ENCODE measurements at places on chromosomes 2 and 18.
A peak's percentile ranks its signal among the peaks of the same experiment; 100 is the strongest.

DNA sequence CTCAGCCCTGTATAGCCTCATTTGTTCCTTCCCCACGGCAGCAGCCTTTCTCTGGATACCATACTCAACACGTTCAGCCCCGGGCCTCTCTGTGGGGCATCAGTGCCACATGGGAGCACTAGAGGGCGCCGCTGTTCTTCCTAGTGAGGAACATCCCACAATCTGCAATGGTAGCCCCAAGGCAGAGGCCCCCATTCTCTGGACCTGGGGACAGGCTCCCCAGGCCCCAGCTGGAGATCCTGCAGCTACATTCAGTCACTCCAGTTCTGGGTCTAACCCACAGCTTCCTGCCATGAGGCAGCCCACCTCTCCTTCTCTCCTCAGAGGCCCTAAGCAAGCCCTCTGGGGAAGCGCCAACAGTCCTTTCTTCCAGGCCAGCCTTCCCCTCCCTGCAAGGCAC is 14.2 kb upstream of the SFXN5 start:
- DNase-seq, result peak; percentile 93

GRCh38 chr2:100278986-100279385 is 43.3 kb downstream of the LONRF2 start:
- DNase-seq, result no peak

GRCh38 chr2:101264360-101264939 is 11.8 kb downstream of the CNOT11 start:
- DNase-seq, result no peak

DNA sequence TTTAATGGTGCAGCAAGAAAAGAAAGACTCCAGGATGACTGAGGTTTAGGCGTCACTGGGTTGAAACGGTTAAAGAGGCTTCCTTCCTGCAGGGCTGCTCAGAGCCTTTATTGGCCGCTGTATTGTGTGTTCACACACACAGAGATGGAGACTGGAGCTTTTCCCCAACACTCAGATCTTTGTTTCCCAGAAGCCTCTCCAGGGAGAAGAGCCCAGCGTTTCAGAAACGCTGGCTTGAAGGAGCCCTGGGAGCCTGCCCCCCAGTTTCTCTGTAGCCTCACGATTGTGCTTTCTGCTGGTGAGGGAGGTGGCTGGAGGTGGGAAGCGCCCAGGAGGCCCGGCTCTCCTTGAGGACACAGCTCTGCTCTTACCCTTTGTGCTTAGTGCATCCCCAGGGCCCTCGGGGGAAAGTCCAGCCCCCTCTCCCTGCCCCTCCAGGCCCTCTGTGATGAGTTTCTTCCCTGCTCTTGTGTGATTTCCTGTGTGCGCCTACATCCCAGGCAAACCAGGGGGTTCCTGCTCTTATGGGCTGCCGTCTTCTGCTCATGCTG is 37.1 kb downstream of the RRM2 start:
- DNase-seq, result no peak

DNA sequence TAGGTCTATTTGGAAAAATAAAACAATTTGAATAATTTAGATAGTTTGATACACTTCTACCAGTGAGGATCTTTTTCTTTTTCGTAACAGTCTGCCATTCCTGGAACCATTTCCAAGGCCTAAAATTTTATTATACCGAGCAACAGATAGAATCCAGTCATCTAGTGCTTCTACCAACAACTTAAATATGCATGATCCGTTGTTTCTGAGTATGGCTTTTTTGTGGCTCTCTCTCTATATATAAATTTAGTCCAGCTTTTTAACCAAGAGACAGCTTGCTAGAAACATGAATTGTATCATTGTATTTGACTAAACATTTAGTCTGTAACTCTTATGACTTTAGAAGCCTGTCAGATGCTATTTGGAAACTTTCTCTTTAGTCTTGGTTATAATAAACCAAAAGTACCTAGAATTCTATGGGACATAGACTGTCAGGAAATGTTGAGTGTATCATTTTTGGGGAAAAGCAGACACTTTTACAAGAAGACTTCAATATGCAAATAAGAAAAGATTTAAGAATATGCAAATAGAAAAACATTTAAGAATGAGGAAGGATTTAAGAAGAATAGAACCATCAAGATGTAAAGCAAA is 161.4 kb downstream of the ZEB2 start:
- no peak for DNase-seq

DNA sequence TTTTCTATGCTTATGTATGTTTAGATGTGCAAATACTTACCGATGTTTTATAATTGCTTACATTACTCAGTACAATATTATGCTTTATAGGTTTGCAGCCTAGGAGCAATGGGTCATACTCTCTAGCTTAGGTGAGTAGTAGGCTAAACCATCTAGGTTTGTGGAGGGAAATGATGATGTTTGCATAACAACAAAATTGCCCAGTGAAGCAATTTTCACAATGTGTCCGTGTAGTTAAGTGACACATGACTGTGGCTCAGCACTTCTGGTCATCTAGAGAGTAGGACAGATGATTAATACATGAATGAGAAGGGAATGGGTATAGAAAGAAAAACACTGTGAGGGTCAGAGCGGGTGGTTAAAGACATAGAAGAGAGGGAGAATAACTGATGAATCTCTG is 2116.2 kb upstream of the PIK3C3 start:
- DNase-seq, result no peak

GRCh38 chr2:166458674-166459073 is 35.4 kb downstream of the SCN7A start:
- no peak for DNase-seq

GRCh38 chr2:162074632-162074895 is 549 bp upstream of the DPP4 start:
- no peak for DNase-seq

- DNase-seq, result no peak
Measured at GRCh38 chr2:172119089-172119488, 16.4 kb upstream of the DLX2 start.

DNA sequence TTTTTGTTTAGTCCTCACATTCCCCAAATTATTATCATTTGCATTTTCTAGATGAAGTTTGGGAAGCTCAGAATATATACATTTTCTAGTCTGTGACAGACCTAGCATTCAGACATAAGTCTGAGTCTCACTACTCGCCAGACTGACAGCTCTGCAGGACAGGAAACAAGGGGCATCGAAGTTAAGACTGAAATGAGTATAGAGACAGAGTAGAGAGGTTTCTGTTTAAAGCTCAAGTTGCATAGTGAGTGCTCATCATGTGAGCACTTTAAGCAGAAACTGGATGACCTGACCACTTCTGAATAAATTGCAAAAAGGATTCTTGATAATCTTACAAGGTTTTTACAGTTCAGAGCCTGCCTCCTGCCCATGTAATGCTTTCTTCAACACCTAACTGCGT is 1.1 kb downstream of the HADHB start:
- no peak for DNase-seq

DNA sequence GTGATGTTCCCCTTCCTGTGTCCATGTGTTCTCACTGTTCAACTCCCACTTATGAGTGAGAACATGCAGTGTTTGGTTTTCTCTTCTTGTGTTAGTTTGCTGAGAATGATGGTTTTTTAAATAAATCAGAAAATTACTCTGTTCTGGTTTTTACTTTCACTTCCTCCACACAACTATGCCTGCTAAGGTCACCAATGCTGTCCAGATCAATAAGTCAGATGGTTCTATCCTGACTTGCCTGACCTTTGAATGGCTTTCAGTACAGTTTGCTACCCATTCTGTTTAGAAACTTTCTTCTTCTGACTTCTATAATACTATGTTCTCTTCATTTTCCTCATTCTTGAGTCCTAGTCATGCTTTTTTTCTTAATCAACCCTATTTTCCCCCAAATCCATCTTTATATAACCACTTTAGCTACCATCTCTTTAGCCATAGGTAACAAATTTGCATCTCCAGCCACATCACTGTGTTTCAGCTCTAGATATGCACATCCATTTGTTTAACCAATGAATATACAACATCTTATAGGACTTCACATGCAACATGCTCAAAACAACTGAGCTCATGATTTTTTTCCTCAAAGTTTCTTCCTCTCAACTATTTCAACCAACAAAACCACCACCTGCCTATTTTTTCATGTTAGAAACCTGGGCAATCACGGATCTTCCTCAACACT is 58.8 kb upstream of the SLC38A11 start:
- no peak for DNase-seq

- DNase-seq, result no peak
Measured at GRCh38 chr2:203688798-203689197, 17.6 kb upstream of the CD28 start.

GRCh38 chr2:10837298-10838266 is 25.0 kb upstream of the PDIA6 start:
- DNase-seq, result no peak

DNA sequence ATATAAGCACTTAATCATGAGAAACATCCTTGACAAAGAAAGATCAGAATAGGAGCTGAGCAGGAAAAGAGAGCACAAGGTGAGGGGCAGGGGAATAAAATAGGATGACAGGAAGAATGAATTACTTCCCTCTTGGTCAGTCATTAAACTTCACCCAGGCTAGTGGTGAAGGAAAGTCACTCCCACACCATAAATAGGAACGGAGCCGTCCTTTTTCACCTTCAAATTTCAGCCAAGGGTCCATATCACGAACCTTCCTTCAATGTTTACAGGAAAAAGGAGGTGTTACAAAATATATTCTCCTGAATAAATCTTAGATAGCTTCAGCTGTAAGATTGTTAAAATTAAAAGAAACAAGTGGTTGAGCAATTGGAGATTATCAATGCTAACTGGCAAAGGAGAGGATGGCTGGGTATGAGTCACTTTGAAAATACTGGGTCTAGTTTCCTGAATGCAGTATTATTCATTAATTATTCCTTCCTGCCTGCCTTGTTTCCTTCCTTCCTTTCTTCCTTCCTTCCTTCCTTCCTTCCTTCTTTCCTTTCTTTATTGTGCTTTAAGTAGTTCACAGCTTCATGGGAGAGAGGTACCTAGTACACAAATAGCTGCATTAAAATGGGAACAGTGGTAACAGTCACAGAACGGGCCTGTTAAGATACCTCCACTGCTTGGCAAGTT is 292.3 kb upstream of the ID2 start:
- DNase-seq, result no peak

- DNase-seq, result no peak
Measured at GRCh38 chr2:217825469-217826235, 177.1 kb downstream of the TNS1 start.

- peak; percentile 70 for DNase-seq
Measured at GRCh38 chr18:35143622-35144596, 96.9 kb upstream of the ZNF397 start.

GRCh38 chr2:75018162-75018561 is 59.7 kb downstream of the POLE4 start:
- DNase-seq, result no peak

- DNase-seq, result no peak
Measured at GRCh38 chr2:60441800-60442199, 111.7 kb downstream of the BCL11A start.

GRCh38 chr2:71696381-71696780 is 243.0 kb downstream of the DYSF start:
- DNase-seq, result no peak

- DNase-seq, result no peak
Measured at GRCh38 chr2:1577846-1578245, 164.6 kb downstream of the TPO start.

DNA sequence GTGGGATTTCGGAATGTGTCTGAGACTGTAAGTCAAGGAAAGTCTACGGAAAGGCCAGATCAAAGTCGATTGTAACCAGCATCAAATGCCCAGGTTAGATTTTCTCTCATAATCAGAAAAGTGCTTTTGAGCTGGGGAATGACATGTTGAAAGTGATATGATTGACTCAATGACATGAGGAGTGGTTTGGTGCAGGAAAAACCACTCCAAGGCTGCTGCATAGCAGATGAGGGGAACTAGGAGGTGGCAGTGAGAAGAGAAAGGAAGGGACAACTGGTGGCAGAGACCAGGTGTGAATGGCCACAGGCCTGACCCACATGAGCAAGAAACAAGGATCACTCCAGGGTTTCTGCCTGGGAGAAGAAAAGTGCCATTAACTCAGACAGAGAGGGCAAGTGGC is 822 bp downstream of the SLC35F6 start:
- no peak for DNase-seq

DNA sequence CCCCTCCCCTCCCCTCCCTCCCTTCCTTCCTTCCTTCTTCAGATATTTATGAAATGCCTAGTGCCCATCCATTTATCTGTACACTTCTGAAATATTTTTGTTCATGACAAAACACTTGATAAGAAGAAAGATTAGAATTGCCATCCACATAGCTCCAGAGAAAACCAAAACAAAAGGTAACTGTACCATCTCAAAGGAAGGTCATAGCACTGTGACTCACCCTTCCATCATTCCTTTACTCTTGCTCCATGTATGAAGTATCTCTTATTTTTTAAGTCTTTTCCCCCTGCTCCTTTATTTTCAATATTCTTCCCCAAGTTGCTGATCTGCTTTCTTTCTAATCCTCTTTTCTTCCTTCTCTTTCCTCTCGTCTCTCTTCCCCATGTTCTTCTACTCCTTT is 9.9 kb downstream of the CNTNAP5 start:
- DNase-seq, result no peak

GRCh38 chr2:21422050-21422449 is 298.3 kb downstream of the TDRD15 start:
- DNase-seq, result no peak

DNA sequence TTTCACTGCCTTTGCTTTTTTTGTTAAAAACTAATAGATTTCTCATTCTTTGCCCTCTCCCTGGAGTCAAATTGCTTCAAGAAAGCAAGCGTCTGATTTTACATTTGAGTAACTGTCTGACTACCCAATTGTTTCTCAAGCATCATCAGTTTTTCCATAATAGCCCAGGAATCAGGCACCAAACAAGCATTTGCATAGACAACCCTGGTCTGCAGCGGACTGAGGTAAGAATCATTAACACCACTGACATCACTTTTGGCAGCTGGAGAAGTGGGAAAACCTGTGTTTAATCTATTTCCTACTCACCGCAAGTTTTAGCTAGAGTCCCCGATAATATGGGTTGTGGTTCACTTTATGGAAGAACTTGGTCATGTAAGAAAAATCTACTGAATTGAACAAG is 55.7 kb downstream of the IRS1 start:
- DNase-seq, result no peak

DNA sequence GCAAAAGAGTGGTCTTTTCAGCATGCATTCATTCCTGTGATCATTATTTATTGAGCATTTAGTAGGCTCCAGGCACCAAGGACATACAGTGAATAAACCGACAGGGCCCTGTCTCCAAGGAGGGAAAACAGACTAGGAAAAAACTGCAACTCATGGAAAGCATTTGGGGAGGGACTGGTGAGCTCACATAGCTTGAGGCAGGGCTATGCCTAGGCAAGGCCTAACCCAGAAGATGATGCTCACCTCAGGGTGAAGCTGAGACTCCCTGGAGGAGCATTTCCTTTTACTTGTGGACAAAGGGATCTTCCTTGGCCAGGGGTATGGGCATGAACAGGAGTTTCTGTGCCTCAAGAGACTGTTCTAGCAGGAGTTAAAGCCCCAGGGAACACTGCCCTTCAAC is 3.9 kb downstream of the CXCR1 start:
- no peak for DNase-seq

GRCh38 chr2:48189552-48190228 is 283.4 kb upstream of the FBXO11 start:
- no peak for DNase-seq

GRCh38 chr18:57807336-57808117 is 4.4 kb upstream of the ATP8B1 start:
- no peak for DNase-seq

Measured in dorsolateral prefrontal cortex (tissue), 122 donors.